Endothelial cell (in vitro differentiated cells): ENCODE measurements at places on chromosomes 12 and 14. TPM values are rescaled to one million over a fixed set of nuclear protein-coding genes. Genes with fewer than 3 reads are reported as not detected.

GRCh38 chr12:3236345-3237187, 159.4 kb downstream of the TSPAN9 start:
- no peak for DNase-seq

DNA sequence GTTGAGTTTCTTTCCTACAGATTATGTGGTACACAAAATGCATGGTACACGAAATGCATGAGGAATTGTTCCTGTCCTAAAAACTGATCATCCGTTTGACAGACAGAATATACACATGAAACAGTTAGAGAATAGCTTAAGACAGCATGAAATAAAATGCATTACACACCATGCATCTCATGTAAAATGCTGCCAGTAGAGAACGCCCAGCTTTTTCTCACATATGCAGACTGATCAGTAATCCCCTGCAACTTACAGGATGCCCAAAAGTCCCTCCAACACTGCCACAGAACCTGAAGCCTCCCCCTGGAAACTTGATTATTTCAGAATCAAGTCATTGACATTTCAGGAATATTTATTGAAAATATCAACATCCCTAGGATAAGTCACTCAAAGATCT, 24.0 kb downstream of the IFNG start:
- no peak for DNase-seq

DNA sequence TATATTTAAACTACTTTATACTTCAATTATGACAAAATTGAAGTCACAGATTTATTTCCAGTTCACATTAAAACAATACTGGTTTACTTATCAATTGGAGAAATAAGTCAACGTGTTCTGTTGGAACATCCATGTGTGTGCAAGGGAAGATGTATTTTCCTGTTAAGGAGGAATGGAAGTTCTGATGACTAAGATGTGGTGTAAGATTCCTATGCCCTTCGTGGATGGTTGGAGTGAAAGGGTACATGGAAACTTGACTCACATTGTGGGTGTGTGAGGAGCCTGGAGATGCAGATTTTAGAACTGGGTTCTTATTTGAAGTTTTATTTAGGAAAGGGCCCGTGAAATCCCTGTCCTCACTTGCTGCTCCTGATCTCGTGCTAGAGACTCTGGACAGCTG, 95.3 kb downstream of the CATSPERB start:
- DNase-seq = no peak

DNA sequence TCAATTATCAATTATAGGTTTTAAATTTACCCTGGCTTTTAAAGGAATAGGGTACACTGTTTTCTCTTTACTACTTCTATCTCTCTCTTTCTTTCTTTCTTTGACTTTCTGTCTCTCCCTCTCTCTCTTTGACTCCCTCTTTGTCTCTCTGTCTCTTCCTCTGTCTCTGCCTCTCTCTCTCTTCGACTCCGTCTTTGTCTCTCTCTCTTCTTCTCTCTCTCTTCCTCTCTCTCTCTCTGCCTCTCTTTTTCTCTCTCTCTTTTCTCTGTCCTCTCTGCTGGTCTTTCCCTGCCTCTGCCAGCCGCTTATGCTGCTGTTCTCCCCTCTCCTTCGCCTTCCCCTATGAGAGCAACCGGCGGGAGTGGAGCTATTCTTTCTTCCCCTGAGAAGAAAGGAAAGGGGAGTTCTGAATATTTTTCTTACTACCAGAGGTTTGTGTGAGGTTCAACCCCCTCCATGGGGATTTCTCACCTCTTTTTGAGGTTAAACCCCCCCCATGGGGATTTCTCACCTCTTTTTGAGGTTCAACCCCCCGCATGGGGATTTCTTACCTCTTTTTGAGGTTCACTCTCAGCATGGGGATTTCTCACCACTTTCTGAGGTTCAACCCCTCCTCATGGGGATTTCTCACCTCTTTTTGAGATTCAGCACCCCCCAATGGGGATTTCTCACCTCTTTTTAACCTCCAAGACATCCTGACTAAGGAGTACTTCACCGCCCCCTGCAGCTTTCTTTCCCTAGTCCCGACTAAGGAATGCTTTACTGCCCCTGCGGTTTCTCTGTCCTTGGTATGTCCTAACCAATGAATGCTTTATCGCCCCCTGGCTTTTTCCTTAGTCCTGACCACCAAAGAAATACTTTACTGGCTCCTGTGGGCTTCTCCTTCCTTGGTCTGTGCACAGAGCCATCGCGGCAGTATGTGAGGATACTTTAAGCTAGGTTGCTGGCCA, 27.4 kb upstream of the DDHD1 start:
- DNase-seq = no peak

GRCh38 chr12:64691795-64692583, 67.2 kb downstream of the GNS start:
- DNase-seq = no peak

- peak; percentile 54 for DNase-seq
Measured at GRCh38 chr12:53499266-53500141, at the start of gene MAP3K12. Gene MAP3K12 (minus strand): TSS chr12:53499458. CDS start chr12:53487391, 12,067 bp downstream.

- DNase-seq = no peak
Measured at GRCh38 chr12:114767084-114767760, 83.2 kb upstream of the TBX3 start.

DNA sequence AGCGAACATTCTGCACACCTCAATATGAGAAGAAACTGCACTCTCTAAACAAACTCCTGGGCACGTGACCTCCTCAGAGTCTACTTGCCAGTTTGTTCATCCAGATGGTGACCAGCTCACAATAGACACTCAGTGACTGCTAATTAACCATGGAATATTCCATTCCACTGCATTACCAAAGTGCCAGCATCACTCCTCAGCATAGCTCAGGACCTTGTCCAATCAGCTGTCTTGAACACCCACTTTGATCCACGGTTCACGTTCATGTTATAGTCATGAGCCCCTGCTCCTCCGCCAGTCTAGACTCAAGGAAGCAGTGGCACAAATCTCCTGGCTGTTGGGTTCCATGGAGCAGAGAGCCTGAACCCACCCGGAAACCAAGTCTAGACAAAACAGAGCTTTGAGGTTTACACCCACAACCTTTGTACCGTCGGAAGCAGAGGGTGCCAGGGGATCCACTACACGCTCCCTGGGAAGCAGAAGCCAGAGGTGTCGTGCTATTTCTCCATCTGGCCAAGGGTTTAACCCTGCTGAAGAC, 285.3 kb downstream of the ZFP36L1 start:
- no peak for DNase-seq

DNA sequence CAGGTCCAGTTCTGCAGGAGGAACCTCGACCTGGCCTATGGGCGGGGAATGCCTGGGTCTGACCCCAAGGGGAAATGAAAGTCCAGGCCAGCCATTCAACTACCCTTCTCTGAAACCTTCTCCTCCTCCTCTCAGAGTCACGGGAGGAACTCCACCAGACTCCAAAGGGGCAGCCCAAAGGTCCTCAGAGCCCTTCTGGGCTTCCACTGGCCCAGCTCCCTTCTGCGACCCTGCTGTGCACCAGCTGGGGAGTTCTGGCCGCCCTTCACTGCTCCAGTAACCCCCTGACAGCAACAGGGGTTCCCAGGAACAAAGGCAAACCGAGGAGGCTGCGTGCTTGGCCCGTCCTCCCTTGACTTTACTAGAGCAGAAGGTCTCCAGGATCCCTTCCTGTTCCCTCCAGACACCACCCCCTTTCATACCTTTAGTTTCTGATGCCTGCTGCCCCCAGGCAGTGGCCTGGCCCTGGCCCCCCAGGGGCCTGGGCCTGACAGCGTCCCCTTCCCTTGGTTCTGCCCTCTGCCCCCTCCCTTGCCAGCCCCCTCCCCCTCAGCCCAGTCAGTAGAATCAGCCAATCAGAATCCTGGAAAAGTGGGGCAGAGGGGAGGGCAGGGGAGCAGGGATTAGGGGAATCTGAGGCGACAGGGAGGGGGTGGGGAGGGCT, 850 bp upstream of the ZNF385A start:
- no peak for DNase-seq

DNA sequence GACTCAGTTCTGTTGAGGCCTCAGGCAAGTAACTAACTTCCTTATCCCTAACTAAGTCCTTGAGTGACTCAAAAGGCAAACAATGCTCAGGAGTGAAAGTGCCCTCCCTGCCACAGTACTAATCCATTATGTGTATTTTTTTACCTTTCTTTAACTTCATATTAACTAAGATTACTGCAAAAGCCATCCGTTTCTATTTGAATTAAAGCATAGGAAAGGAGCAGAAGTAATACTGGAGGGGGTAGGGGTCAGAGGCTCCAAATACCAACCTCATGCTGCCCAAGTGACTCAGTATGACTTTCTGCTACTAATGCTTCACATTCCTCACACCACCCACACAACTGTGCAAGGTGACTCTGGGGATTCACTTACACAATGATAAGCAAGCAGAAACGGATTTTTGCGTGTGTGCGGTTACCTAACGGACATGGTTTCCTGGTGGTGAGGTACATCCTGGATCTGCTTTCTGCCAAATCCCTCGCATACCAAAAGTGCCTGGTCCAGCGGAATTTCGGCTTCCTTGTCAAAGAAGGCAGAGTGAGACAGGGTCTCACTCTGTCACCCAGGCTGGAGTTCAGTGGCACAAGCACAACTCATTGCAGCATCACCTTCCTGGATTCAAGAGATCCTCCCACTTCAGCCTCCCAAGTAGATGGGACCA, 25.1 kb downstream of the MOK start:
- no peak for DNase-seq

GRCh38 chr12:32863128-32863527, 33.4 kb downstream of the PKP2 start:
- no peak for DNase-seq

DNA sequence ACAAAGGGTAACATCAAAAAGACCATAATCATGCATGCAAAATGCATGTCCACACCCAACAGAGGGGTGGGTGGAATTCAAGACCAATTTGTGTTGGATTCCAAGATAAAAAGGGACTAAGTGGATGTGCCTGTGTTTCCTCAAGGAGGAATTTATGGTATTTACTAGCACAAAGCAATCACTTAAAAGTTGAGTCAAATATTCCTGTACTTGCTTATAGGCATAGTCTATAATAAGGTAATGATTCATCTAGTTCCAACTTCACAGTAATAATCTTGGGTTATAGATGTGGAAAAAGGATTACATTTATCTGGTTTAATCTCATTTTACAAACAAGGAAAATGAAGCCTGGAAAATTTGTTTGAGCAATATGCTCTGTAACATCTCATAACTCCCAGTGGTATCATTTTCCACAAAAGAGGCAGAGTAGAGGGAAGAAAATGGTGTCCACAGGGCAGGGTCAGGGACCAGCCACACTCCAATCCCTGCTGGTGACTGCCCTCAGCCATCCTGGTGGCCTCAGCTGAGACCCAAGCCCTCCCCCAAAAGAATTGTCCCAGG, 80.8 kb upstream of the REP15 start:
- no peak for DNase-seq

DNA sequence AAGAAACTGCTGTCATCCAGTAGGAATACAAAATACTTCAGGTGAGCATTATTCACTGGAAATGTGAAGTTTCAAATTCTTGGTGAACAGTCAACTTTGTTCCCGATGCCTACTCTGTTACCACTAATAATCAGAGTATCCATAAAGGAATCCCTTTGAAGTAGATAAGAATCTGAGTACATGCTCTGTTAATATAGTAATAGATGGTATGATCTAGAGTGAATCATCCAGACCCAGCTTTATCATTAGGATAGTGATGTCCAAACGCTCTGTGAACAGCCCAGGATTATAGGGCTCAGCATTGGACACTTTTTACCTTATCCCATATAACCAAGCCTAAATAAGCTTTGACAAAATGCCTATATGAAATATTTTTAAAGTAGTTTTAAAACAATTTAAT, 33.3 kb downstream of the PPP2R3C start:
- no peak for DNase-seq

GRCh38 chr12:109744026-109744425, 30.4 kb downstream of the FAM222A start:
- DNase-seq = no peak

GRCh38 chr14:22505697-22506377, 83.2 kb downstream of the DAD1 start:
- DNase-seq = no peak

GRCh38 chr12:76237086-76237701, 111.0 kb downstream of the BBS10 start:
- no peak for DNase-seq

GRCh38 chr12:80041692-80042091, 57.6 kb upstream of the OTOGL start:
- no peak for DNase-seq

SLC25A21 gene
- 1.2 TPM for total RNA-seq

SERPINA12 gene
- total RNA-seq = not detected

SLC6A12 gene
- 0.26 TPM for total RNA-seq

NFATC4 gene
- total RNA-seq = 42.4 TPM

CD4 gene
- total RNA-seq = 4.7 TPM
